Mesenteric fat pad (tissue), 1 donor: ENCODE measurements at places on chromosomes 1 and 21. TPM values are rescaled to one million over a fixed set of nuclear protein-coding genes. Genes with fewer than 3 reads are reported as not detected.
A peak's percentile ranks its signal among the peaks of the same experiment; 100 is the strongest.

DNA sequence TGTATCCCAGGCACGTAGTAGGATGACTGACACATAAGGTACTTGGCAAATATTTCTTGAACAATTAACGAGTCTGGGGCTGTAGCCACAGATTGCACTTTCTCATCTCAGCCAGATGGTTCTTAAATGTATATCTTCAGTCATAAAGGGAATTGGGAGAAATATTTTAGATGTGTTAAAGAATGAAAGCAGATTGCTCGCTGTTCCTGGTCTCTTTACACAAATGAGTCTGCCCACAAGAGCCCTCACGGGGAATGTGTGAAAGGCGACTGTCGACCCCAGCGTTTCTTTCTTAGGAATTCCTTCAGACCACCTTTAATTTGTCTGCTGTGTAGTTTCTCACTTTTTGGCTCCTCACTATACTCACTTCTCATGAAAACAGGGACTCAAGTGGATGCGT is 725 bp downstream of the MT1HL1 start:
- DNase-seq: no peak

- peak; percentile 80 for DNase-seq
Observed at GRCh38 chr1:7008975-7009740, 223.9 kb downstream of the CAMTA1 start.

GRCh38 chr1:111242805-111243523 is 15.5 kb downstream of the CHI3L2 start:
- no peak for DNase-seq

DNA sequence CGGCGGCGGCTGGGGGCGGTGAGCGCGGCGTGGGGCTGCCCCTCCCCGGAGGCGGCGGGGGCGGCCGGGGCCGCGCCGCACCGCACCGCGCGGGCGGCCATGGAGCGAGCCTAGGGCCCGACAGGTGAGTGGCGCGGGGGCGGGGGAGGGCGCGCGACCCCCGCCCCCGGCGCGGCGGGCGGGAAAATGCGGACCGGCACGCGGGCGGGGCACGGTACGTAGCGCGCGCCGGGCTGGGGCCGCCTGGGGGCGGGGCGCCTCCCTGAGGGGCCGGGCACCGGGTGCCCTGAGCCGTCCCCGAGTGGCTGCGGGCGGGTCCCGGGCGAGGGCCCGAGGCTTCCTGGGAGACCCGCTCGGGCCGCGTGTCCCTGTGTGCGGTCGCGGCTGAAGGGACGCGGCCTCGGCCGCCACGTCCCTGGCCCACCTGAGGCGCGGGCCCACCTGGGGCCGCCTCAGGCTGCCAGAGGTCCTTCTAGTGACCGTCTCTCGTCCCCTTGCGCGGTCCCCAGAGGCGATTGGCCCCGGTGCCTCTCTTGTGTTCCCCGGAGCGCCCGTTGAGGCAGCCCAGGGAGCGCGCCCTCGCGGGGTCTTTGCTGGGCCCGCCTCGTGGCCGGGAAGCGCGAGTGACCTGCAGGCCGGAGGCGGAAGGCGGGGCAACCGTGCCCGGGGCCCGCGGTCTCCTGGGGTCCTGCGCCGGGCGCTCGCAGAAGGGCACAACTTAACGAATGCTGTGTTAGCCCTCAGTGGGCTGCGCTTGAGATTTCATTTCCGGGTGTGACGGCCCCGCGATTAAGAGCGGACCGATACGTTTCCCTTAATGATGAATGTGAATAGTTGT is 500 bp downstream of the FAM20B start:
- DNase-seq: peak; percentile 93

DNA sequence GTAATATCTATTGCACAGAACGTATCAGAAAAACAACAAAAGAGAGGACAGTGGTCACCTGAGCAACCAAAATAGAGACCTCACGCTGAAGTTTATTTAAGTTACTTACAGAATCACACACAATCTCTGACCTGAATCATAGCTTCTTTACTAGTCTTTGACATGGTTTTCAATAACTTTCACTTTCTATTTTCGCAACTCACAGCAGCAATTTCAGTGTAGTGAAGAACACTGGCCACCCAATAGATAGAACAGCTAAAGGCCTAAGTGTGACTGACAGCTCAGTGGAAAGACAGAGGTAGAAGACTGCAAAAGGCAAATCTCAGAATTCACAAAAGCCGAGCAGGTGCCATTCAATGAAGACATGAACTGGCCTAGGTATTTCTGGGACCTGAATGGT is 435.6 kb upstream of the CHRM3 start:
- DNase-seq: no peak

DNA sequence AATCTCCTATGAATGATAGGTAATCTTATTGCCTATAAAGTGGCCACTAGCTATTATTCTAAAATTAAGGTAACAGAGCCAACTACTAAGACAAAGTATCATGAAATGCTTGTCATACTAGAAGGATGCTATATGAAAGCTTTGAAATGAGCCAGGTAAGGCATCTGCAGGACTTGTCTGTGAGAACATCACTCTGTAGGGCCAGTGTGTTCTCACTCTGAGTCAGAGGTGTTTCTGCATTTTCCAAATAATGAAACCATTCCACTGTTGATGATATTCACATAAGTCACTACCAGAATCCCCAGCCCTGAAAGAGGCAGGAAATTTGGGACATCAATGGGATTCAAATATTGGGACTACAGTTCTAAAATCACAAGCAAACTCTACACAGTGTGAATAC is 25.8 kb upstream of the GBP5 start:
- no peak for DNase-seq

DNA sequence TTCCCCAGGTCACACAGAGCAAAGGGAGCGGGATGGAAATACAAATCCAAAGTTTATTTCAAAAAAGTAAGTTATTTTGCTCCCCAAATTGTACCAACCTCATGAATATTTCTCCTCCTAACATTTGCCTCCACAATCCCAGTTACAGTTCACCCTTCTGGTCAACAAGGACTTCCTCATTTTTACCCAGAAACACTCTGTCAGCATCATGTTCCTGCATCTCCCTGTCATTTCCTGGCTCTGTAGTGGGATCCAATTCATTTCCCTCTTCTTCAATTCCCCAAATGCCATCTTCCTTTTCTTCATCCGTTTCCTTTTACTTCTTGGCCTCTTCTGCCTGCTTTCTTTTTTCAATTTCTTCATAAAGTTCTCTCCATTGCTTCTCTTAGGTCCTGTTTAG is 32.0 kb upstream of the EPS15 start:
- no peak for DNase-seq

GRCh38 chr1:61081686-61082310 is 563 bp upstream of the NFIA start:
- peak; percentile 89 for DNase-seq

- DNase-seq: no peak
Observed at GRCh38 chr1:95723346-95723745, 489.3 kb downstream of the RWDD3 start.

GRCh38 chr1:115355069-115355468 is 17.0 kb upstream of the NGF start:
- no peak for DNase-seq

- DNase-seq: no peak
Observed at GRCh38 chr1:196393742-196394141, 214.5 kb downstream of the KCNT2 start.

DNA sequence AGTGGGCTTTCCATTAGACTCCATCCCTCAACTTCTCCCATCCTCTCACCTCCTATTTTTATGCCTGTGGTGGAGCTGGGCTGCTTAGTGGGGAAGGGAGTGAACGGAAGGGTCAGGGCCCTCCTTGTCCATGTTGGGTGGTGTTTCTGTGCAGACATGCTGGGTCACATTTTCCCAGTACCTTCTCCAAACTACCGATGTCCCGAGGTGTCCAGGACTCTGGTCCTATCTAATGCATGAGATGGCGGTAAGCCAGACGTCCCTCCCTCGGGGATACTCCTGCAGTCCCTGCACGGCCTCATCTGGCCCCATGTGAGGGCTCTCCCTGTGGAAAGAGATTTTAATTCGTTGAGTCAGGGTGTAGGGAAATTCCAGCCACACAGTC is 61.0 kb downstream of the OBSCN start:
- peak; percentile 41 for DNase-seq

- DNase-seq: no peak
Observed at GRCh38 chr1:212752934-212753497, 38.6 kb downstream of the NSL1 start.

DNA sequence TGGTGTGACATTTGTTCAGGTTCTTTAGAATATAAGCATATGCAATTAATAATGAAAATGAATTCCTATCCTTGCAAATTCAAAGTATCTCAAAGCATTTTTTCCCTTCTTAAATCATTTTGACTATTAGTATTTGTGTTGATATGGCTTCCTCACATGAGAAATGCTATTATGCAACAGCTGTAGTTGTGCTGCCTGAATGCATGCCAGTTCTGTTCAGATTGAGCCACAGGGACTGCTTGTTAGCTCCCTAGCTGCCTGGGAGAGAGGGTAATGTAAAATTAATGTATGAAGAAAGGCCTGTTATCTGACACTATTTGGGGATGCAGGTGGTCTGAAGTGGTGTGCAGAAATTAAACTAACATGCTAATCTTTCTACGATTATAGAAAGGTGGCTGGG is 45.5 kb downstream of the CACHD1 start:
- no peak for DNase-seq

DNA sequence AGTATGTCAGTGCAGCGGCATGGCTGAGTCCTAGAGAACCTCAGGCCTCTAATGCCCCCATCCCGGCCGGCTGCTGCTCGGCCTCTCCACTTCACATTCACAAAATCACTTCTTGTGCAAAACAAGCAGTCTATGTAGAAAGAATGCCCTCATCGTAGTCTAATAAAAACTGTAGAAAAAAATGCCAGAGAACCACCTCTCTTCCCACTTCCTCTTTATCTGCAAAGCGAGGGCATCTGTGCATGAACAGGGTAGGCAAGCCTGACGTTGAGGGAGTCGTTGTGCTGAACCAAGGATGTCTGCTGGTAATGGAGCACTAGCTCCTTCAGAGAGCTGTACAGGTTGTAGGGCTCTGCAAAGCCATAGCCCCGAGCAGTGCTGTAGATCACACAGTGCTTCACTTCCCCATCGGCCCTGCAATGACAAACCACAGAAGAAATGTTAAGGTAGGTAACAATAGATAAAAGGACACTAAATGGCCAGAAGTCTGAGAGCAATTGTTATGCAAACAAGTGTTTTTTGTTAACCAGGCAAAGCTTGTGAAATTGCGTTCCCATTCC is 88.9 kb downstream of the PIK3R3 start:
- DNase-seq: no peak

OR10K1 gene
- total RNA-seq: not detected
